ENCODE measurements at places on chromosomes 13 and 19. TPM values are rescaled to one million over a fixed set of nuclear protein-coding genes. Genes with fewer than 3 reads are reported as not detected.

GRCh38 chr13:22047082-22047784 is 376.4 kb downstream of the FGF9 start:
- H3K27me3 ChIP-seq, result no peaks in the 10 kb centered on the region
- DNase-seq, result no peak
- H3K4me3 ChIP-seq, result no peak overlapping the region
- H3K27ac ChIP-seq, result no peak overlapping the region
- no peaks in the 10 kb centered on the region for H3K4me1 ChIP-seq

DNA sequence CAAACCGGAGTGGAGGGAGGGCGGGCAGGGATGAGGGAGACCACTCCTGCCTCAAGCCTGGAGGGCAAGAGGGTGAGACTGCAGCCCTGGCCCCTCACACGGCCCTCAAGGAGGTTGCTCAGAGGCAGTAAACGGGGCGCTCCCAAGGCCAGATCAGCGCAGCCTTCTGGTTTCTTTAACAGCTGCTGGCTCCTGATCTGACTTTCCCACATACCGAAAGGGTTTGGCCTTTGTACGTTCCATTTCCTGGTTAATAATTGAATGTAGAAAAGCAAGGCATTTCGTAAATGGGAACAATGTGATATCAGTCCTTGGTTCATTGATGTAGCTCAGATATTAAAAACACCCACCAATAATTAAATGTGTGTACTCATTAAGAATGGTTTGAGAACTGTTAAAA is 71.5 kb downstream of the GGACT start:
- H3K4me1 ChIP-seq, result peaks cover 49% of the 10 kb centered on the region
- H3K4me3 ChIP-seq, result no peak overlapping the region
- H3K36me3 ChIP-seq, result no peaks in the 10 kb centered on the region
- H3K27me3 ChIP-seq, result no peaks in the 10 kb centered on the region

Gene ZNF836
- 8.3 TPM for total RNA-seq

Gene ERCC1
- 74.5 TPM for total RNA-seq

DNA sequence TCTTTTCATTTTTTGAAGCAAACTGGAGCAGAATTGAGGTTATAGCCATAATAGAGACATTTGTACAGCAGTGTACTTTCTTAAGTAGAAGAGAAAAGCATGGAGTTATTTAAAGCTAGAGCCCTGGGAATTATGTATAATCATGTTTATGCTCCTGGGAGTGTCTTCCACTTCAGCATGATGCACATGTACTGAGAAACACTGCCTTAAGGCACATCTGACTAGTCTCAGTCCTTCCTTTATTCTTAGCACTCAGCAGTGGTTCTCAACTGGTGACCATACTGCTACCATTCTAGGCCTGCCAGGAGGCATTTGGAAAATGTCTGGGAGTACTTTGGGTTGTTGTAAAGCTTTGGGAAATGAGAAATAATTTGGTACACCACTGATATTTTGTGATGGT is 45.8 kb downstream of the VWA8 start:
- H3K4me3 ChIP-seq, result no peak overlapping the region
- no peak overlapping the region for H3K27ac ChIP-seq
- H3K27me3 ChIP-seq, result no peaks in the 10 kb centered on the region
- DNase-seq, result no peak
- H3K4me1 ChIP-seq, result no peaks in the 10 kb centered on the region

Data from neural progenitor cell (in vitro differentiated cells).